B cell (primary cell): ENCODE measurements at places on chromosomes 5 and 9. TPM values are rescaled to one million over a fixed set of nuclear protein-coding genes. Genes with fewer than 3 reads are reported as not detected.

FREM1 gene
- not detected in 2 replicates for polyA plus RNA-seq

OR1J2 gene
- not detected in 2 replicates for polyA plus RNA-seq

BSPRY gene
- polyA plus RNA-seq = 0.42 and 0.78 TPM in 2 replicates

DBH gene
- polyA plus RNA-seq = not detected in 2 replicates

DNA sequence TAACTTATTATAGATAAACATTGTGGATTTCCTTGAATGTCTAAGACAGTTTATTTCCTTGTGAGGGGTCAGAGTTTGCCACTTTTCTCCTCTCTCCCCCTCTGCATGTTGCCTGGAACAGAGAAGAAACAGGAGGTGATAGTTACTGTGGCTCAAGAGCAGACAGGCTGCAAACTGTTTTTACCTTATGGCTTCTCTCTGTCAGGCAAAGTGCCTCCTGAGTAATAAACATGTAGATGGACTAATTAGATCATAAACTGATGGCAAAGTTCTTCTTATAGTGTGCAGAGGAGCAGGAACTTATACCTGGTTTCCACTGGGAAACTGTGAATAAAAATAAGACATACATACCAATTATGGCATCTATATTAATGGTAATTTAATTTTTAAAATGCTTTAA, 133.1 kb upstream of the CDH12 start:
- no peak for DNase-seq

DNA sequence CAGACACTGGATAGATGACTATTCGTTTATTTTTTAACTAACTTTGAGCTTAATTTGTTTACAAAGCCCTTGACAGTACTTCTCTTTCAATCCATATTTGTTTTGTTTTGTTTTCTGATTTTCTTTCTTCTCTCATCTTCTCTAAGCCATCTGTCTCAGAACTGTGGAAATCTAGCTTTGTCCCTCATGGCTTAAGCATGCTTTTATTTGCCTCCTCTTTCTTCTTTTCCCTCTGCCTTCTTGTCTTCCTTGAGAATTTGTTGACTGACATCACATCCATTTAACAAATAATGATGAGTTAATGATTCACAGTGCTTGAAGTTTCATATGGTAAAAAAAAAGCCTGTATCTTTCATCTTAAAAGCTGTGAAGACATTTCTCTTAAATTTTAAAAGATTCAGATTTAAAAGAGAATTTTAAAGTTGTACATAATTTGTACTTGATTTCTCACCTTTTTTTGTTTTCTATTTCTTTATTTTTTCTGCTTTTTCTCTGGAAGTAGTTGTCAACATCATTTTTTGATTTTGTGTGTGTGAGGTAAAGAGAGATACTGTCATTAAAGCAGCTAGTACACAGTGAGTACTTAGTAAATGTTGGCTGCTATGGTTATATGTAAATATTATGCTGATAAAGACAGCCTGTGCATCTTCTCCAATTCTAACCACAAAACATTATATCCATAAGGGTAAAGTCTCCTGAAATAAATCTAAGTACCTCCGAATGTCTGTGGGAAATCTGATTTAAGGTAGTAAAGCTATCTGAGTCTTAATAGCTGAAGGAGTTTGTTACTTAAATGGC, 13.9 kb upstream of the SGCD start:
- no peak for DNase-seq

DNA sequence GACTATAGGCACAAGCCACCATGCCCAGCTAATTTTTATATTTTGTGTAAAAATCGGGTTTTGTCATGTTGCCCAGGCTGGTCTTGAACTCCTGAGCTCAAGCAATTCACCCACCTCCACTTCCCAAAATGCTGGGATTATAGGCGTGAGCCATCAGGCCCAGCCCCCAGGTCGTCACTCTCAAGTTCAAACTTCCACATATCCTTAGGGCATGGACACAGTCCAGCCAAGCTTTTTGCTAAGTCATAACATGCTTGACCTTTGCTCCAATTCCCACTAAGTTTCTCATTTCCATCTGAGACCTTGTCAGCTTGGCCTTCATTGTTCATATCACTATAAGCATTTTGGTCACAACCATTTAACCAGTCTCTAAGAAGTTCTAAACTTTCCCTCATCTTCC, 43.9 kb upstream of the ARAP3 start:
- DNase-seq = no peak

GRCh38 chr5:178788381-178789085, 58.1 kb upstream of the ZNF354A start:
- no peak for DNase-seq

- peak; percentile 84 for DNase-seq
Observed at GRCh38 chr5:179974946-179975712, 67.4 kb upstream of the TBC1D9B start.
